Activated CD4-positive, CD25-positive, alpha-beta regulatory T cell (primary cell): ENCODE measurements at places on chromosomes 4 and X.

GRCh38 chrX:107850422-107850765, 24.7 kb downstream of the MID2 start:
- no peak for DNase-seq

GRCh38 chr4:180106122-180106521, 2137.1 kb upstream of the TENM3 start:
- no peak for DNase-seq

DNA sequence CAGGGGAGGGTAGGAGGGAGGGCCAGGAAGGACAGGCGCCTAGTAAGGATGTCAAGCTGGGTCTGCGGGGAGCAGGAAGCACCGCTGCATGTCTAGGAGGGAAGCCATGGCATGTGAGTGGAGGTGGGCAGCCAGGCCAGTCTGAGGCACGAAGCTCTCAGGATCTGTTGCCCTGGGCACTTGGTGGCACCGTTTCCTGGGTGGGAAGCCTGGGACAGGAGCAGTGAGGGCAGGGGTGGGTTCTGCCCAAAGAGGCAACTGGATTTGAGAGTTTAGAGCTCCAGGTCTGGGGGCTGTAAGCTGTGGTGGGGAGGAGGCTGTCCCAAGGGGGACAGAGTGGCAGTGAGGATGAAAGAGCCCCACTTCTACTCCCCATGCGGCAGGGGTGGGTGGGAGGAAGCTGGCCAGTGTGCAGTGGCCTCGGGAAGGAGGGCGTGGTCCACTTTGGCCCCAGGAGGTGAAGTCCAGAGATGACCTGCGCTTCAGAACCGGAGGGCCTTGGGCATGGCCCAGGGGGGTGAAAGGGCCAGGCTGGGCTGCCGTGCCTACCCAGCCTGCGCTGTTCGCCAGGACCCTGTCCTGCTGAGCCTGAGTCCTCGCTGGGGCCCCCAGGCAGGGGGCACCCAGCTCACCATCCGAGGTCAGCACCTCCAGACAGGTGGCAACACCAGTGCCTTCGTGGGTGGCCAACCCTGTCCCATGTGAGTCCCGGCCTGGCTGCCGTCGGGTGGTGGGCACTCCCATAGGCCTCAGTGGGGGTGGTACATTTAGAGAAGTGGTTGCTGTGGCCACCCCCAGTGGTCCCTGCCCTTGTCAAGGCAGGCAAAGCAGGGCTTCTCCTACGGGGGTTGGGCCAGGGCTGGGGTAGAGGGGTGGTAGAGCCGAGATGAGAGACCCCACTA, 8.3 kb upstream of the SRPK3 start:
- no peak for DNase-seq

GRCh38 chr4:181416966-181417365, 826.2 kb upstream of the TENM3 start:
- DNase-seq: no peak
